ENCODE measurements at places on chromosomes 7 and 10.

DNA sequence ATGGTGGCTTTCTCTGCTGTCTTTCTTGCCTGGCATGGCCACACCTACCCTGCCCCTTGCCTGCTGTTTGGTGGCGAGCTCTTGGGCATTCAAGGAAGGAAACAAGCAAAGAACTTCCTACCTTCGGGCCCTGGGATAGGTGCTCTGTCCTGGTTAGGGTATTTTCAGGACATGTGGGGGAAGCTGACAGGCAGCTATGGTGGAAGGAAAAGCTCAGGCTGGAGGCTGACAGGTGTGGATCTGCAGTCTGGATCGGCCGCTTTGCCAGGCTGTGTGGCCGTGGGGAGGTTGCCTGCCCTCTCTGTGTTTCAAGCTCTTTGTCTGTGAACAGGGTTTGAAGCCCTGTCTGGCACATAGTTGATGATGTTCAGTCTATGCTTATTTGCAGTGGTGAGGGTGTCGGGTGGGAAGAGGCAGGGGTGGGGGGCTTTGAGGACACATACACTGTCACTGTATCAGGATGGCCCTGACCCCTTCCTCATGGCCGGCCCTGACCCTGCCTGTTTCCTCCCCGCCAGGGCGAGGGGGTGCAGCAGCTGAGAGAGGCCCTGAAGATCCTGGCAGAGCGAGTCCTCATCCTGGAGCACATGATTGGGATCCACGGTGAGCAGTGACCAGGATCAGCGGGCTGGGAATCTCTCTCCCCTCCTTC, 73.7 kb downstream of the MYL10 start:
- no peak for DNase-seq

- DNase-seq = no peak
Measured at GRCh38 chr10:131954356-131954965, 27.3 kb downstream of the BNIP3 start.

- DNase-seq = no peak
Measured at GRCh38 chr7:149723082-149723767, 50.2 kb downstream of the ZNF467 start.

DNA sequence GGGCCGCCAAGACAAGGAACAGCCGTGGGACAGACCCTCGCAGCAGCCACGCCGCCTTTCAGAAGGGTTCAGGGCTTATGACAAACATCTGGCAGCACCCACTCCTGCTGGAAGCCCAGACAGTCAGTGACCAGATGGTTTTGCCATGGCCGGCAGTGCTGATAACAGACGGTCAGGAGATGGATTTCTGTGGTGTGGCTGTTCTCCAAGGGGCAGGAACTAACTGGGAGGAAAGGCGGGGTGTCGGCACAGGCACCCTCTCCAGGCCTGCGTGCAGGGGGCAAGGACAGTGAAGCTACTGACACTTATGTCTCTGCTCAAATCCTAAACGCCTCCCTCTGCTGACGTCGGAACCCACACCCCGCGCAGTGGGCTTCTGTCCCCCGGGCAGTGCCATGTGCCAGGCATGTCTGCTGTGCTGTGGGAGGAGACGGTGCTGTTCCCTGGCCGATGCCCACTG, 416.1 kb downstream of the DNAJB6 start:
- no peak for DNase-seq

DNA sequence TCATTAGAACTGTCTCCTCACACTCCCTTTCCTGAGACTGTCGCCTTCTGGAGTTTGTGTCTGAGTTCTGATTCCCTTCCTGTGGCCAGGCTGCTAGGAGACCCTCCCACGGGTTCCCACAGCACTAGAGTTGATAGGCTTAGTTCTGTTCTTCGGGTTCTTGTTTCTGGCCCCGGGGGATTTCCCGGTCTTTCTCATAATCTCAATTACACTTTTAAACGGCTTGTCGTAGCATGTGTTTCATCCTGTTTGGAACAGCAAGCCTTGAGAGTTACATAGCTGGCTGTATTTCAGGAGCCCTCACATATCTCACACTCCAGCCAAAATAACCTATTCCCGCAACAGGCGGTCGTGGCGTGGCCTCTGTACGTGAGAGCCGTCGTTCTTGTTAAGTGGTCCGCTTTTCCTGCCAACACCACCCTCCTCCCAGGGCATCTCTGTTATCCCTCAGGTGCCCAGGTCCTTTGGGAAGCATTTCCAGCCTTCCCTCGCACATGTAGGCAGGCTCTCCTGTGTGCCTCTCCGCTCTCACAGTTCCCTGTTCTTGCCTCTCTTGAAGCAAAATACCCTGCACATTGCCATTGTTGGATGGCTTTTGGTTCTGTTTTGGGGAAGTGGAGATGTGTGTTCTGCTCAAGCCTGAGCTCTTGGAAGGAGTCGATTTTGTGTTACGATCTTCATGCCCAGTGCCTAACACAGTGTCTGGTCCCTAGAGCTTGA, 46.0 kb downstream of the CDC123 start:
- no peak for DNase-seq

DNA sequence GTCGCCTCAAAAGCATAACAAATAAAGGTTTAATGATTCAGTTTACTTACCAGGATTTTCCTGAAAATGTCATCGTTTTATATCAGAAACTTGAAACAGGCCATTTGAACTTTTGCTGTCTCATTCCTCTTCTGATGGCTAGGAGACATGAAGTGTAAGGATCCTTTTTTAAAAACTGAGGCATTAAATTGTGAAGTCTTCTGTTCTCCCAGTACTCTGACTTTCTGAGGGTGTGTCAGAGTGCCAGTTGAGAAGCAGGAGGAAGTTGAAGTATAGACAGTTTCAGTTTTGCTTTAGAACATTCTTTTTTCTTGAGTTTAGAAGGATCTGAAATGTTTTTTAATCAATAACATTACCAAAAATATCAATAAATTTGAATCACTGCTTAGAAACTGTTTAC, at the start of gene SAMD9L:
TSS of gene SAMD9L (minus strand) at position 242 of the 400 bp plus-strand sequence. CDS start 12,414 bp downstream, outside the sequence.
- no peak for DNase-seq

DNA sequence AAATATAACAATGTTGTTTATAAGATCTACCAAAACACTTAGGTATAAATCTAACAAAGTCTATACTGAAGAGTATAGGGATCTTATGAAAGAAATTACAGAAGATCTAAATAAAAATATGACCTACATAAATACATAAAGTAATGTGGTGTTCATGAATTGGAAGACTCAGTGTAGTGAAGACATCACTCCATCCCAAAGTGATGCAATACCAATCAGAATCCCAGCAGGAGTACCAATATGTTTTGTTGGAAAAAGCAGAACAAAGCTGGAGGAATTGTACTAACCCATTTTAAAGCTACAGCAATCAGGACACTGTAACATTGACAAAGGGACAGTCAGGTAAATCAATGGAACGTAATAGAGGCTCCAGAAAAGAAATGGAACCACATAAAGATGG, 76.4 kb downstream of the CCSER2 start:
- no peak for DNase-seq

DNA sequence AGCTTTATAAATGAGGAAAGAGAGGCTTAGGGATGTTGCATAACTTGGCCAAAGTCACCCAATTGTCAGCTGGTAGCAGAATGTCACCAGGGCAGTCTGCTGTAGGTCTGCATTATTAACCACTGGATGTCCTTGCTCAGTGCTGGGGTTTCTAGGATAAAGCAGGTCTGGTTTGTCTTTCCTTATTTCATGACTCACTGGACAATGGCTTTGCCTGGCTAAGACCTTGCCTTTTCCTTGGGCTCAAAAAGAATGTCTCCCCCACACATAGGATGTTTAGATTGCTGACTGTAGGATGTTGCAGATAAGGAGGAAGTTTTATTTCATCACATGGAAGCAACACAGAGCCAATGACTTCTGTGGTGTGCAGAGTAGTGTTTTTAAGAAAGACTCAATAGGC, 29.4 kb downstream of the WDFY4 start:
- DNase-seq = no peak

GRCh38 chr10:117684672-117685211, 142.2 kb downstream of the EMX2 start:
- no peak for DNase-seq

- no peak for DNase-seq
Measured at GRCh38 chr7:17521437-17521836, 223.0 kb downstream of the AHR start.

DNA sequence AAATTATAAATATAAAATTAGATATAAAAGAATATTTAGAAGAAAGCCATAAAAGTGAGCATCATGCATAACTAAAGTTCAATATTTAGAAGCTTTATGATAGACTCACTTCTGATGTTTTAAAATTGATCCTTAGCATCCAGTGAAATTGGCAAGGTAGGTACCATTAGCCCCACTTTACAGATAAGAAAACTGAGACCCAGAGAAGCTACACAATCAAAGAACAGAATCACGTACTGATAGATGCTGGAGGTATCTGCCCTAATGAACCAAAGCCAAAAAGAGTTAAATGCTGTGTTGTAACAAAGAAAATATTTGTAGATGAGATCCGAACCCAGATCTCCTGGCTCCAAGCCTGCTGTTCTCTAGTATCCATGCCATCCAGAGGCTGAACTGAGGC, 42.6 kb upstream of the RAPGEF5 start:
- no peak for DNase-seq

DNA sequence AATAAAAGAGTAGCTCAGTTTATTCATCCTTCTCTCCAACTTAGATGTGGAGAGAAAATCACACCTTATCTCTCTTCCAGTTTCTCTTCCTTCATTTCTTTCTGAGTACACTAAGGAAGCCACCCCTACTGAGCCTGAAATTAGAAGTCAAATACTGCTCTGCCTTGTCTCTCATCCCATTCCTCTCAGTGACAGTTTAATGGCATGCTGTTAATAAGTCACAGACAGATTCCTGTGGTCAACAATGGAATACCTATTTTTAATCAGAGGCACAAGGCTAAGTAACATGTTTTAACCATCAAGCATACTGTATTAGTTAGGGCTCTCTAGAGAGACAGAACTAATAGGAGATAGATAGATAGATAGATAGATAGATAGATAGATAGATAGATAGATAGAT, 253.2 kb downstream of the HTR7 start:
- no peak for DNase-seq

DNA sequence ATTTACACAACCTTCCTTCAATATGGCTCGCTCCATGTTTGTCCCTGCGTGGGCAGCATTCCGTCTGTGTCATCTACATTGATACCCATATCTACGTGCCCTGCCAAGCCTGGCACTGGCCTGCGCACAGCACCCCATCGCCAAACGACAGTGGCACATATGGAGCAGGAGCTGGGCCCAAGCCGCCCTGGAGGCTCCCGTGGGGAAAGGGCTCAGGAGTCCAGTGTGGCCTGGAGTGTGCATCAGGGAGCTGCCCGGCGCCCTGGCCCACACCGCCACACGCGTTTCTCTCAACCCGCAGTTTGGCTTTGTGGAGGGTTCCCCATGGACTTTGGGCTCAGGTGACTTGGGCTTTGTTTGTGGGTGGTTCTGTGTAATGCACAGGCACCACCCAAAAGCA, 273.2 kb downstream of the PTPRN2 start:
- DNase-seq = no peak

DNA sequence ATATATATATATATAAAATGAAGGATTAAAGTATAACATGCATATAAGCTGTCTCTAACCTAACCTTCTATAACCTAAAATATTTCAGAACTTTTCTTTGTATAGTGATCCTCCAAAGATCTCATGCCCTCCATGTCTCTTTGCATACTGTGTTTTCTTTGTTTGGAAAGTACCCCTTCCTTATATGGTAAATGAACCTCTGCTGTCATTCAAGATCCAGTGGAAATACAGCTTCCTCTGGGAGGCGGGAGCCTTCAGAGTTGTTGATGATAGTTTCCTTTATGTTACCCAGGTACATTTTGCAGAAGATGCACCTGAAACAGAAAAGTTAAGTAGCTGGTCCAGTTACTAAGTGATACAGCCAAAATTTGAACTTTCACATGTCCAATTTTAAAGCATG, 233.3 kb upstream of the FOXP2 start:
- DNase-seq = no peak

DNA sequence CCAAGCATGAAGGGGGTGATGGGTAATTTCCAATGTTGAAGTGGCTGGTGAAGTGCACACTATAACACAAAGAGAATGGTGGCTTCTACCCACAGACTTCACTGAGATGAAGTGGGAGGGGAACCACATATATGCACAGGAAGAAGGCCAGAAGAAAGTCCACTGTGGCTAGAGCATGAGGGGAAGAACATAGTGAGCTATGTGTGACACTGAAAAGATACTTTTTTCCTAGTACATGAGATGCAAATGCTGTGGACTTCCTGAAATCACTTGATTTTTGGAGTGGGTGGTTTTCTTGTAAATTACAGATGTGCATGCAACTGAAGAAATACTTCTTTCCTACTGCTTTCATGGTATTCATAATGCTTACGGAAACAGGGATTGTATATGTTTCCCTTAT, 115.6 kb upstream of the PHYHIPL start:
- DNase-seq = no peak

GRCh38 chr10:116848944-116849247, 403 bp upstream of the ENO4 start:
- no peak for DNase-seq

- no peak for DNase-seq
Measured at GRCh38 chr10:17125206-17125893, 4.3 kb downstream of the CUBN start.

DNA sequence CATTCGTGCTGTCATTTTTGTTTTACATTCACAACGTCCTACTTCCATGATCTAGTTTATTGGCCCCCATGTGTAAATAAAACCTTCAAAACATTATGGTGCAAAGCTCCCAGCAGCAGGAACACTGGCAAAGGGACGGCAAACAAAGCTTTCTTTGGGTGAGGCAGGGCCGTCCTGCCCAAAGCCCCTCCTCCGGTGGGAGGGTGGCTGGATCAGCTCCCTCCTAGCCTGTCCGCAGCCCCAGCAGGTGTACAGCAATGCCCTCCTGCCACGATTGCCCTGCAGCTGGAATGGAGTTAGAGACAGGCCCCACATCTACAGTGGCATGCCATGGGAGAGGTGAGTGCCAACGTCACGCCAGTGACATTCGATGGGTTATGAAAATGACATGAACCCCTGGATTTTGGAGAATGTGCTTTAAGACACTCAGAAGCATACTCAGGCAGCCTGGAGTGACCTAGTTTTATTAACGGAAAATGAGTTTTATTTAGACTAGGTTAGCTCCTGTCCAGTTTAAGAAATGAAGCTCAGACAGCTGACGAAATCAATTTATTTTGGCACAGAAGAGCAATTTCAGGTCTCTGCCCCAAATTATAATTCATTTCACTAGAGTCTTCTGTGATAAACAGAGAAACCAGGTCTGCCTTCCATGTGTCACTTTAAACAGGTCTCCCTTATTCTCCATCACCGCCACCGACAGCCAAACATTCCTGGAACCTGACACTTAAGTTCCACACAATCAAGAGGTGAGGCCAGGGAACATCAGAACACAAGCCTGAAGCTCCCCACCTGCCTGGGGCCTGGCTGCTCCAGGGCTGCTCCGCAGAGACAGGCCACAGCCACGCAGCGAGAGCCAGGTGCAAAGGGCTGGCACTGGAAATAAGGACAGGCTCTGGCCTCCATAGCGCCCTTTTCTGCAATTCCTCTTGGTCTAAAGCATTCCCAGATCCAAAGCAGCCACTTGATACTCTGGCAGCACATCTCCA, 50.1 kb downstream of the VOPP1 start:
- DNase-seq = no peak

GRCh38 chr10:69703256-69703655, 73.2 kb downstream of the FAM241B start:
- no peak for DNase-seq
